ENCODE measurements at places on chromosomes 11 and 22.

DNA sequence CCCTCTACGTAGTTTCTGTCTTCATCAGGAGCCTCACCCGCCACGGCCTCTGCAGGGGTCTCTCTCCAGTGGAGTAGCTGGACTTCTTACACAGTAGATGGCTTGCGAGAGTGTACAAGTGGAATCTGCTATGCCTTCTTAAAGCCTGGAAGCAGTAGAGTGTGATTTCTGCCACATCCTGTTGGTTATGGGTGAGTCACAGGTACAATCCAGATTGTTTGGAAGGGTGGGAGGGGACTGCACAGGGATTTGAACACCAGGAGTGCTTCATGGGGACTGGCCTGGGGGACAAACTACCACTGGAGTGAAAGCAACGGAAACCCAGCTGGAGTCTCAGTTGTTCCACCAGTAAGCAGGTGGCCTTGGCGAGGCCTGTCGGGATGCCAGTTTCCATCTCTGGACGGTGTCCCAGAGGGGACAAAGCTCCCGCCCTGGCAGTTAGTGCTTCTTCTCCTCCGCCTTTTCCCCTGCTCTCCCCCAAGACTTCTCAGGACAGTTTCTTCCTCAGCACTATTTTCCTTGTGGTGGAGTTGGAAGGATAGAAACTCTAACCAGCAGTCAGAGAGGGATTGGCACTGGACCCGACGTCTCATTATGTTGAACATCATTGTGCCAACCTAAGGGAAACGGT is 85.0 kb upstream of the RCN1 start:
- no peak for DNase-seq

DNA sequence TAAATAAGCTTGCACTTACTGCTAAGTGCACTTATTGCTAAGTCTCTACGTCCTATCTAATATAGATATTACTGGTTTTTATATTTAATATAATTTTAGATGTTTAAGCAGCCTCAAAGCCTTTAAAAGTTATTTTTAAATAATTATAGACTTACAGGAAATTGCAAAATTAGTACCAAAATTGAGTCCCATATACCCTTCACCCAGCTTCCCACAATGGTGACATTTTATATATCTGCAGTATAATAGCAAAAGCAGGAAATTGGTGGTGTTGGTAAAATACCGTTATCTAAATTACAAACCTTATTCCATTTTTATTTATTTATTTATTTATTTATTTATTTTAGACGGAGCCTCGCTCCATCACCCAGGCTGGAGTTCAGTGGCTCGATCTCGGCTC is 1.9 kb upstream of the AP1B1 start:
- no peak for DNase-seq

- DNase-seq = no peak
Observed at GRCh38 chr11:12807621-12808020, 133.4 kb downstream of the TEAD1 start.

DNA sequence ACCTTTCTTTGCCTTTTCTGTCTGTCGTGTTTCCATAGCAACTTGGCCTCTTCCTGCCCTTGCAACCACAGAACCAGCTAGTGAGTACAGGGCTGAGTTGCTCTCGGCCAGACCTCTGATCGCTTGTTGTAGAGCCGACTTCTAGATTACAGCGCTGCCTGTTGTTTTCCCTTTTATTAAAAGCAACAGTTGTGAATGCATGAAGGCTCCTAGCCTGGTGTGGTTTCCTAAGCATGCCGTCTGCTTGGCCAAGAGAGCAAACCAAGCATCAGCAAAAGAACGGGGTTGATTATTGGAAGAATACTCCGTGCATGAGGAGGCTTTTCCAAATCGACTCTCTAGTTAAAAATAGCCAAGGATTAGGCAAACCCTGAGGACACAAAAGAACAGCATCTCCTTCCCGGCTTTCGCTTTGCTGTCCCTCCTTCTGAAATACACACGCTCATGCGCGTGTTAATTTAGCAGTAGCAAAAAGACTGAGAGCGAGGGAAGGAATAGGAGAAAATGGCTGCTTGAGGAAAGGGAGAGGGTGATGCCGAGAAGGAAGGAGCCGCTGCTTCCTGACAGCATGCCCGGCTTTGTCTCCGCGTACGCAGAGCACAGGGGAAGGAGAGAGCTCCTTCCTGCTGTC is 71.5 kb upstream of the TTC12 start:
- no peak for DNase-seq

DNA sequence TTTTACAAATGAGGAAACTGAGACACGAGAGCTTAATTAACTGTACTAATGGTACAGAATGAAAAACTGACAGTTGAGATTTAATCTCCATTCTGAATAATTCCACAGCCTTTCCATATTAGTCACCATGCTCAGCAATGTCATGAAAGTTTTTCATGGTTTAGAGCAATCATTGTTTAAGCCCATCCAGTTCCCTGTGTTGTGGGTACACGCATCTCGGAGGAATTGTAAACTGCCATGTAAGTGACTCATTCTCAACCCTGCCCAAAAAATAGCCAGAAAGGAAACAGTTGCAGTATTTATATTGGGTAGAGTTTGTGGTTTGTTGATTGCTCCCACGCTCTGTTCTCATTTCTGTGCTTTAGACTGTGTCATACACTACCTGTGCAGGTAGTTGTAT is 1790.8 kb downstream of the LRRC4C start:
- no peak for DNase-seq

DNA sequence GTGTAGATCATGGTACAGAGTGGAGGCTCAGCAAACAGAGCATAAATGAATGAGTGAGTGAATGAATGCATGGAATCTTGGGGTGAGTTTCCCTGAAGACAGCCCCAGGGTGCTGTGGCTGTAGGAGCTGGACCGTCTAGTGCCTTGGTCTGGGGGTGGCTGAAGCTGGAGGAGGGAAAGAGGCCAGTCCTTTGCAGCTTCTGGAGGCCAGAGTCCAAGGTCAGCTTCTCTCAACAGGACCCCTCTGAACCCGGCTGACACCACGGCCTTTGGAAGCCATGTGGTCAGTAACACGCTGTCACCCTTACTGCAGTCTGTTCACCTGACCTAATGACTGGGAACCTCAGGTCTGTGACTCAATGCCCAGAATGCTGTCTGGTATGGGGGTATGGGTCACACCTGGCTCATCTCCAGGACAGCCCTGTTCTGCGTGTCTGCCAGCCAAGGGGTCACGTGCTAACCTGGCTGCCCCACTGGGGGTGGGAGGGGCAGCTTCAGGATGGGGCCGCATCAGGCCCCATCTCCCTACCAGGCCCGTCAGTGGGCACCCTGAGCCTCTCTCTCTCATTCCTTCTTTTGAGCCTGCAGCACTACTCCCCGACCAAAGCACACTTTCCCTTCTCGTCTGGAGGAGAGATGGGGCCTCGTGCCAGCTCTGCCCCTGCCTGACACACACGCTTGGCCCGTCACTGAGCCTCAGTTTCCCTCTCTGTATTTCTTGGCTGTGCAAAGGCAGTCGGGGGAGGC is 24.1 kb upstream of the CHKA start:
- no peak for DNase-seq

DNA sequence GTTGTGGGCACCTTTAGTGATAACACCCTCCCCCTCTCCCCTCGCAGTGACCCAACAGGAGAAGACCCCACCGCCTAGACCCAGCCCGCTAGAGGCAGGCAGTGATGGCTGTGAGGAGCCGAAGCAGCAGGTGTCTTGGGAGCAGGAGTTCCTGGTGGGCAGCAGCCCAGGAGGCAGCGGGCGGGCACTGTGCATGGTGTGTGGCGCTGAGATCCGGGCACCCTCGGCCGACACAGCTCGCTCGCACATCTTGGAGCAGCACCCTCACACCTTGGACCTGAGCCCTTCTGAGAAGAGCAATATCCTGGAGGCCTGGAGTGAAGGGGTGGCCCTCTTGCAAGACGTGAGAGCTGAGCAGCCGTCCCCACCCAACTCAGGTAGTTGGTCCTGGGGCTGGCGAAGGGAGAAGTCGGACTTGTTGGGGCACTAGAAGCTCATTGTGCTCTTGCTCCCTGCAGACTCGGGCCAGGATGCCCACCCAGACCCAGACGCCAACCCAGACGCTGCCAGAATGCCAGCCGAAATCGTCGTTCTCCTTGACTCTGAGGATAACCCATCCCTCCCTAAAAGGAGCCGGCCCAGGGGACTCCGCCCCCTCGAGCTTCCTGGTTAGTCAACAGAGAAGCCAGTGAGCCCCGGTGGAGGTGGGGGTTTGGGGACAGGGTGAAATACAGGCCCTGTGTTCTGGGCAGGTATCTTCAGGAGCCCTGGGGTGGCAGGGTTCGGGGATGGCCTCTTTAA is 4.7 kb downstream of the SPINDOC start:
- no peak for DNase-seq

DNA sequence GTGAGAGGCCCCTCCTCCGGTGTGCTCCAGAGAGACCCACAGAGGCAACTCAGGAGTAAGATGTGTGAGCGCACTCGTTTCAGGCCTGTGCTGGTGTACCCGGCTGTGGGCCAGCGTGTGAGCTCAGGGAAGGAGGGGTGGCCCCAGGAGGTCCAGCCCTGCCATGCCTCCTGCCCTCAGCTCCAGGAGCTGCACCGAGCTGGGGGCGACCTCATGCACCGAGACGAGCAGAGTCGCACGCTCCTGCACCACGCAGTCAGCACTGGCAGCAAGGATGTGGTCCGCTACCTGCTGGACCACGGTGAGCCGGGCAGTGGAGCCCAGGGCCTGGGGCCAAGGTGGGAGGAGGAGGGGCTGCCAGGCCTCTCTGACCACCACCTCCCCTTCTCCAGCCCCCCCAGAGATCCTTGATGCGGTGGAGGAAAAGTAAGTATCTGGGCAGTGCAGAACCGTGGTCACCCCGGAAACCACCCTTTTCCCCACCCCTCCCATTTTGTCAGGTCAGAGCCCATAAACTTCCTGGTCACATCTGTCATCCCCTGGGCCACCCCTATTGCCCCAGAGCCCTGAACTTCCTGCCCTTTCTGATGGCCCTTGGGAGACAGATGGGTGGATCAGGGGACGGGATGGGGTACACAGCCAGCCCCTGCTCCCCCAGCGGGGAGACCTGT is 2.5 kb upstream of the MDK start:
- no peak for DNase-seq

DNA sequence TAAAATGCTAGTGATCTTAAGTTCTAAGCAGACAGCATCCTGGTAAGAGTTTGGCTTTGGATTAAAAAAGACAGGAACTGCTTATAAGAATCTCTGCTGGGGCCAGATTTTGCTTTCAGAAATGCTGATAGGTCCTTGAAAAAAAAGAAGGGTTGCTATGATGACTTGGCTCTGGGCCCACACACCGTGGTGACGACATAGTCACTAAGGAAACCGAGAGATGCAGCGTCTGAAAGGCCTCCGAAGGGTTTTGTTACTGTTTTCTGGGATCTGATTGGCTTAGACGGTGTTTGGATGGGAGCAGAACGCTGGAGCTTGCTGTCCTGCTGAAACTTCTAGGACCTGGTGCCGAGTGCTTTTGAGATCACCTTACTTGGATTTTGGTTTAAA is 8.4 kb downstream of the FAM118A start:
- no peak for DNase-seq
